ENCODE measurements at places on chromosomes 5 and 9.
A peak's percentile ranks its signal among the peaks of the same experiment; 100 is the strongest.

- DNase-seq = no peak
These were observed 38.8 kb downstream of the PAEP start for GRCh38 chr9:135600296-135600817.

- no peak for DNase-seq
These were observed 59.6 kb downstream of the SPTLC1 start for GRCh38 chr9:92055624-92056023.

DNA sequence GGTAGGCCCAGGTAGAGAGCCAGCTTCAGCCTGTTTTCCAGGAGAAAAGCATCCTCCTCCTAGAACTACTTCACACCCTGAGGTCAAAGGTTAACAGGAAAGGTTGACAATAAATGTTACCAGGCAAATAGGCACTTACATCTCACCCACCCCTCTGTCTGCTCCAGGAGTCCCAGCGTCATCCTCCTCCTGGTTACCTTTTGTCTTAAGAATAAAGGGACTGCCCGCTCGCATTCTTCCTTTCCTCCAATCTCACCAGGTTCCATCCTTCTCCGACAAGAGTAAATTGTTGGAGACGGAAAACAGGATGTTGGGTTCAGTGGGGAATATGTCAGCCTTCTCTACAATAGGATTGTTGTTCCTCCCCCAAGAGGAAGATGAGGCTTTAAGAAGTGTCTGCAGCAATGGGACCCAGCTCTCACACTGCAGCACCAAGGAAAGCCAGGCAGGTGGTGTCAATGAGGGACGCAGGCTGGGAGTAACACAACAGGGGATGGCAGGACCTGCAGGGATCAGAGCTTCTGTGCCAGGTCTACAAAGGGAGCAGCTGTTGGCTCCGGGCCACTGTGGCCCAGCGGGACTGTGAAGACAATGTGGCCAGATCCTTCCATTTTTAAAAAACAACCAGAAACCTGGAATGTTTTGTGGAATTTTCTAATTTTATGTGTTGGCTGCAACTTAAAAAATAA is 29.0 kb downstream of the FAT2 start:
- DNase-seq = no peak

GRCh38 chr5:140322751-140323731 is 20.1 kb upstream of the PFDN1 start:
- no peak for DNase-seq

DNA sequence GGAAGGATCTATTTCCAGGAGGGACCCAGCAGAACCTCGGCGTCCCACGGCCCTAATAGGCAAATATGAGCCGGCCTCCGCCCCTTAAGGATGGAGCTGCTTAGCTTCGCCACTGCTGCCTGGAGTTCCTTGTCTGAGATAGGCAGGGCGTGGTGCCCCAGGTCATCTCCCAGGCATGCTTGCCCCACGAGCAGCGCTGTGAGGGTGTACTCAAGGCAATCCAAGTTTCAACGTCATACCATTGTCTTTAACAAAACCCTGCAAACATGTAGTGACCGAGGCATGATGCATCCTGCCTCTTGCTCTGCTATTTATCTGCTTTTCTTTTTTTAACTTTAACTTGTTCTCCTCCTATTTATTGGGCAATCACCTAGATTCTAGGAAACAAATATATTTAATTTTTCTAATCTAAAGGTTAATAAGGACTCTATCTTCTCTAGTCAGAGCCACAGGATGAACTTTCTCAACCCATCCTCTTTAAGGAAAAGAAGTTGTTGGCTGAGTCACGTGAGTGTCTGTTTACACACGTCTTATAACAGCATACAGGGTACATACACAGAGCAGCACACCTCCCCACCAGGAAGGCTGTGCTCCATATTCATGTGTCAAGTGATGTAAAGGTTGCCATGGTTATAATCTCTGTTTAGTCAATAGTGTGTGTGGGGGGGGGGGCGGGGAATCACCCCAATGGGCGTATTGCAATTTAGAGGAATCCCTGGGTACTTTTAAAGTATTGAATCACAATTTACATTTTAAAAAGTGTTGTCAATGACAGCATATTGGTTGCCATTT is 27.3 kb upstream of the ZSWIM6 start:
- no peak for DNase-seq

DNA sequence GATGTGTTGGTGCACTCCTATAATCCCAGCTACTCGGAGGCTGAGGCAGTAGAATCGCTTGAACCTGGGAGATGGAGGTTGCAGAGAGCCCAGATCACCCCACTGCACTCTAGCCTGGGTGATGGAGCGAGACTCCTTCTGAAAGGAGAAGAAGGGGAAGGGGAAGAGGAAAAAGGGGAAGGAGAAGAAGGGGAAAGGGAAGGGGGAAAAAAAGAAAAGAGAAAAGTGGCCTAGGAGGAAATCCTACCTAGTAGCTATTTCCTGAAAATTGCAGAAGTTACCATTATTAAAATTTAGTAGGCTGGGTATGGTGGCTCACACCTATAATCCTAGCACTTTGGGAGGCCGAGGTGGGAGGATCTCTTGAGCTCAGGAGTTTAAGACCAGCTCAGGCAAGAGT is 67.4 kb downstream of the ARRDC3 start:
- no peak for DNase-seq

DNA sequence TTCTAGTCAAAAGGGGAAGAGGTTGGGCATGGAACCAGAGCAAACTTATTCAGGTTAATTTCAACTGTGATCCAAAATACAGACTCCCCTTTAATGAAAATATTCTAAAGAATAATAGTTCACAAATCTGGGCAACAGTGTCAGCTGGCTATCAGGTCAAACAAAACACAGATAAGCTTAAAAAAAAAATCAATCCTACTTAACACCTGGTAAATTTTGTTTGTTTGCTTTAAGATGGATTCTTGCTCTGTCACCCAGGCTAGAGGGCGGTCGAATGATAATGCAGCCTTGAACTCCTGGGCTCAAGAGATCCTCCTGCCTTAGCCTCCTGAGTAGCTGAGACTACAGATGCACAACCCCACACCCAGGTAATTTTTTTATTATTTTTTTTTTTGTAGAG is 89.0 kb downstream of the UBAP2 start:
- DNase-seq = no peak

DNA sequence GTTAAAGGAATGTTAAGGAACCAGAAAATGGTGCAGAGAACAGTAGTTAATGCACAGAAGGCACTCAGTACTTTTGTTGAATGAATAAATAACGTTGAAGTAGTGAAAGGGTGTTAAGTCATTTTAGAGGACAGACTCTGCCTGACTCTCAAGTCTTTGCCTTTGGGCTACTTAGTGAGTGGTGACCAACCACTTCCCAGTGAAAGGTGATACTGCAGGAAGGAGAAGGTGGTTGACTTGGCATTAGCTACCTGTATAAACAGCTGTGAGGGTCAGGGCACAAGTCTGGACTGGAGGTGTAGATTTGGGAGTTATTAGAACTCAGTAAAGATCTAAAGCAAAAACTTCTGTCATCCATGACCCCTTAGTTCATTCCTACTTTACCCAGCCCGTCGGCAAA is 4.9 kb upstream of the SHB start:
- no peak for DNase-seq

GRCh38 chr5:109328626-109329025 is 81.1 kb downstream of the PJA2 start:
- no peak for DNase-seq

GRCh38 chr9:22838266-22838665 is 391.6 kb downstream of the DMRTA1 start:
- DNase-seq = no peak

GRCh38 chr9:20395651-20396050 is 226.6 kb downstream of the MLLT3 start:
- no peak for DNase-seq

DNA sequence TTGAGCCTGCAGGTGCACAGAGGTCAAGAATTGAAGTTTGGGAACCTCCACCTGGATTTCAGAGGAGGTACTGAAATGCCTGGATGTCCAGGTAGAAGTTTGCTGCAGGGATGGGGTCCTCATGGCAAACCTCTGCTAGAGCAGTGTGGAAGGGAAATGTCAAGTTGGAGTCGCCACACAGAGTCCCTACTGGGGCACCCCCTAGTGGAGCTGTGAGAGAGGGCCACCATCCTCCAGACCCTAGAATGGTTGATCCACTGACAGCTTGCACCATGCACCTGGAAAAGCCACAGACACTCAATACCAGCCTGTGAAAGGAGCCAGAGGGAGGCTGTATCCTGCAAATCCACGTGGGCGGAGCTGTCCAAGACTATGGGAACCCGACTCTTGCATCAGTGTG is 78.0 kb downstream of the GABRA1 start:
- DNase-seq = no peak

GRCh38 chr9:135272608-135273007 is 185.1 kb downstream of the OLFM1 start:
- no peak for DNase-seq

DNA sequence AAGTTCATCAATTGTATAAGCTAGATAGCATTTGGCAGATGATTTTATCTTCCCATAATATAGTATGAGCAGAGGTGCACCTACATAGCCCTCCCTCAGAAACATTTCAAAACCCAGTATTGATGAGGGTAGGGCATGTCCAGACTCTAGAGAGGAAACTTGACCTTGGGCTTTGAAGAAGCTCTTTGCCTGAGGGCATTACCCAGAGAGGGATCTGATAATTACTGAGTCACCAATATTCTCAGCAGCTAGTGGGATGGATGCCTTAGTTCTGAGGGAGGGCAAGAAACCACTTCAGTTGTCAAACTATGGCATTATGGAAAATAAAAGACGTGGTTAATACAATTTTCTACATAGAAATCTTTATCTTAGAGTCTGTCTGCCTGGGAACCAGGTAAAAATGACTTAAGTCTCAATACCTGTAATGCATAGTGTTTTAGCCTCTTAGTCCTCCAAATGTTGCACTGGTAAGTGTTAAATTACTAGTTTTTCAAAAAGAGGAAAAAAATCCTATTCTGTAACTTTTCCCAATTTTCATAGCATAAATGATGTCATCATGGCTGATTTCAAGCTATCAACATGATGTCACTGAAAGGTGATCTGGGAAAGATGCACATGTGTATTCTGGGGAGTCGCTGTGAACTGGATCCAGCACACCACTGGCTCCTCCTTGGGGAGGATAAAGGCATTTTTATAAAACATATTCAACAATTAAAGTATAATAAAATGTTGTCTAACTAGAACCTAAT is 809.0 kb downstream of the KCTD16 start:
- no peak for DNase-seq

- DNase-seq = no peak
These were observed 237.5 kb downstream of the TRIM32 start for GRCh38 chr9:116924462-116925110.

GRCh38 chr9:96186591-96187011 is 115.4 kb downstream of the HSD17B3 start:
- DNase-seq = no peak

- no peak for DNase-seq
These were observed 248.2 kb downstream of the TRIM32 start for GRCh38 chr9:116935149-116935897.

GRCh38 chr9:34372467-34373011 is 4.2 kb downstream of the MYORG start:
- no peak for DNase-seq

- DNase-seq = no peak
These were observed 252.2 kb downstream of the SYK start for GRCh38 chr9:91053824-91054223.

- DNase-seq = no peak
These were observed 139.6 kb downstream of the HTR1A start for GRCh38 chr5:63822614-63823013.

- DNase-seq = no peak
These were observed 22.0 kb upstream of the ANKRD34B start for GRCh38 chr5:80592105-80592504.

DNA sequence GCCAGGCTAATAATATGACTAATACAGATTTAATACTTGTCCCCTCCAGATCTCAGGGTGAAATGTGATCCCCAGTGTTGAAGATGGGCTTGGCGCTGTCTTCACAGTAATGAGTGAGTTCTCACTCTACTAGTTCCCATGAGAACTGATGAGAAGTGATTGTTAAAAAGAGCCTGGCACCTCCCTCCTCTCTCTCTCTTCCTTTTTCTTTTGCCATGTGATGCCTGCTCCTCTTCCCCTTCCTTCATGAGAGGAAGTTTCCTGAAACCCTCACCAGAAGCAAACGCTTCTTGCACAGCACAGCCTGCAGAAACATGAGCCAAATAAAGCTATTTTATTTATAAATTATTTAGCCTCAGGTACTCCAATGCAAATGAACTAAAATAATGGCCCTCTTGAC is 55.2 kb downstream of the GLDC start:
- no peak for DNase-seq

- DNase-seq = peak; percentile 24
These were observed 62.6 kb downstream of the PLAC8L1 start for GRCh38 chr5:146042628-146043279.

GRCh38 chr9:93948441-93949072 is 6.6 kb downstream of the BARX1 start:
- DNase-seq = no peak

DNA sequence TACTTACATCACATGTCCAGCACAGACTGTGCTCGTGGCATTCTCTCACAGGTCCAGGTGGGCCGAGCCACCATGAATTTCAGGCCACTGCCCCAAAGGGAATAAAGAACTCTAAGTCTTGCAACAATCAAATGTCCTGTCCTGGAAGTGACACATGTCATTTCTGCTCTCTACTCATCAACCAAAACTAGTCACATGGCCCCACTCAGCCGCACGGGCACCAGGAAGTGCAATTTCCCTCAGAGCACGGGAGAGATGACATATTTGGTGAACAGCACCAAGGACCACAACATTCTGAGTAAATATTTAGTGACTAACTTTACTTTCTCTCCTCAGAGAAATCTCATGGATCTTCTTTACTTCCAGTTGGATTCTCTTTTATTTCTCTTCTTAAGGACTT is 131.1 kb upstream of the TUT7 start:
- no peak for DNase-seq

- no peak for DNase-seq
These were observed 284.6 kb upstream of the PDE4D start for GRCh38 chr5:60178101-60178500.

GRCh38 chr9:134405527-134405926 is 79.3 kb downstream of the RXRA start:
- DNase-seq = no peak

DNA sequence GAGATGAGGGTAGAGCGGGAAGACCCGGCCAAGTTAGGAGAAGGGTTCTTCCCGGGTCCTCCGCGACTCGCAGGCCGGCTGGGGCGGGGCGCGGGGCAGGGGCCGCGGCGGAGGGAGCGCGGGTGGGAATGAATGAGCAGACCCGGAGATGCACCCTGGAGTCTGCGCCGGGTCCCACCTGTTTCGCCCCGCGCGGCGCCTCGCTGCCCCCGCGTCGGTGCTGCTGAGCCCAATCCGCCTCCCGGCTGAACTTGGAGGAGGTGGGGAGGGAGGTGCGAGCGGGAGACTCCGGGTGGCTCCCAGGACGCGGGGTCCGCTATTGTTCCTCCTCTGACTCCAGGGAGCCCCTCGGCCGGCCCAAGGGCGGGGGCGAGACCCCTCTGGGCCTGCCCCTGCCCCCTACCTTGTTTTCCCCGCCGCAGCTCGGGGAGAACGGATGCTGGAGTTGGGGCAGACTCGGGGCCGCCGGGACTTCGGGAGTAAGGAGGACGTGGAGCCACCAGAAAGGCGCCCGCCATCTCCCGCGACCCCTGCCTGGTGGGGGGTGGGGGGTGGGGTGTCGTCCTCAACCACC is 659 bp downstream of the RAI14 start:
- DNase-seq = no peak
